ENCODE measurements at places on chromosomes 16 and 17.

- no peak for DNase-seq
These were observed 32.1 kb downstream of the CTU2 start for GRCh38 chr16:88738151-88739084.

DNA sequence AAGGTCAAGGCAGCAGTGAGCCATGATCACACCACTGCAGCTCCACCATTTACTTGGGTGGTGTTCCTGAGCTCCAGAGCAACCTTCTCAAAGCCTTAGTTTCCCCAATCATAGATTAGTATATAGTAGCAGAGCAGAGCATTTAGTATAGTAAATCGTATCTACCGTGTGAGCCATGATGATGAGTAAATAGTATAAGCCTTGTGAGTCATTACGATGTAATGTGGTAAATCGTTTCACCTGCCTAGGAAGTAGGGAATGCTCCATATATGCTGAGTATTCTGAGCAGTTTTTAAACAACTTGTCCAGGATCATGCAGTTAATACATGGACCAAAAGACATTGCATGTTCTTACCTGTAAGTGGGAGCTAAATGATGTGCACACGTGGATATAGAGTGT, 66.4 kb downstream of the SCNN1B start:
- no peak for DNase-seq

GRCh38 chr16:149024-149660, 3.3 kb upstream of the HBZ start:
- DNase-seq, result no peak

- DNase-seq, result no peak
These were observed 335.8 kb downstream of the WWOX start for GRCh38 chr16:78435260-78435659.

- no peak for DNase-seq
These were observed 7.4 kb downstream of the ELOB start for GRCh38 chr16:2769675-2770056.

DNA sequence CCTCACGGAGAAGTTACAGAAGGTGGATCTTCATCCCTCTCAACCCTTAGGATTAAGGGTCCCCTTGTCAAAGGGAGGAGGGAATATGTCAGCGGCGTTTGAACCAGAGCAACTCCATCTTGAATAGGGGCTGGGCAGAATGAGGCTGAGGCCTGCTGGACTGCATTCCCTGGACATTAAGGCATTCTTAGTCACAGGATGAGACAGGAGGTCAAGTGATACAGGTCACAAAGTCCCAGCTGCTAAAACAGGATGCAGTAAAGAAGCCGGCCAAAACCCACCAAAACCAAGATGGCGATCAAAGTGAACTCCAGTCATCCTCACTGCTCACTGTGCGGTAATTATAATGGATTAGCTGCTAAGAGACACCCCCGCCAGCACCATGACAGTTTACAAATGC, 36.7 kb downstream of the RBFOX3 start:
- DNase-seq, result no peak

GRCh38 chr17:17410357-17410756, 66.4 kb upstream of the MED9 start:
- no peak for DNase-seq

Data from stimulated activated CD8-positive, alpha-beta memory T cell treated with anti-CD3 and anti-CD28 coated beads, Interleukin-7, amount 100 ng/mL, for 1 hour (primary cell).